ENCODE measurements at places on chromosomes 7 and 10.

- peak; percentile 20 for DNase-seq
Measured at GRCh38 chr7:31933481-31933880, 136.7 kb downstream of the PDE1C start.

DNA sequence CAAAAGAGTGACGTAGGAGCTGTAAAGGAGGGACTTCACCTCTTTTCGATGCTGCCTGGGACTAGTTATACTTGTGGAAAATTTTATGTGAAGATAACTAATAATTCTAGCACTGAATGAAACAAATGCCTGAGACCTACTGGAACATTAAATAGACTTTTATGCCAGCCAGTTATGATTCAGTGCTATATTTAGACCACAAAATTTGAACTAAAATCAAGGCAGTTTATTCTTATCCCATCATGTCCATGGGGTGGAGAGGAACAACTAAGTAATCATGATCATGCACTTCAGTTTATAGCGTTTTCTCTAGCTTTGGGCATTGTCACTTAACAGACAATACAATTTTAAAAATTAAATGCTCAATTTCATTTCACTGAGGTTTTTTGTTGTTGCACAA, 76.7 kb downstream of the ZEB1 start:
- DNase-seq, result no peak

DNA sequence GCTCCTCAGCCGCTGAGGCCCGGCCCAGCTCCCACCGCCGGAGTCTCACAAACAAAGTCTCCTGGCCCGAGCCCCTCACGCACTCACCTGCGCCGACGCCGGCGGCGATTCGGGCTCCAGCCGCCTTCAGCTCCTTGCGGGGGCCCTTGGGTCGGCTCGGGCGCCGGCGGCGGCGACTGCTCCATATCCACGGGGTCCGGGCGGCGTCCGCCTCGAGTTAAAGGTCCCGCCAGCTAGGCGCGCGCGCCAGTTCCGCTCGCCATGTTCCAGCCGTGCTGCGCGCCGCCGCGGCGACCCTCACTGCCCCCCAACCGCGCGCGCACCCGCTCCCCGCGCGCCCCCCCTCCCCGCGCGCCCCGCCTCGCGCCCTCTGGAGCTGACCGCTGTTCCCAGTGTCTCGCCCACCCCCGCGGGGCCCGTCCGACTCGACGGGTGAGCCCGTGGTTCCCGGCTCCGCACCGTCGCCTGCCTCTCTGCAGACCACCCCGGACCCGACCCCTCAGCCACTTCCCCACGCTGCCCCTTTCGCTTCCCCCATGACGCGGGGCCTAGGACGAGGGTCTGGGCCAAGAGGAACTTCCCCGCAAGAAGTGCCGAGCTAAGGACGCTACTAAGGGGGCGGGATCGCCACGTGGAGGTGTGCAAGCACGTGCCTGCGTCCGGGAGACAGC, 396.1 kb downstream of the ZNF33B start:
- no peak for DNase-seq

GRCh38 chr7:135917721-135918120, 59.4 kb downstream of the MTPN start:
- DNase-seq, result no peak

- DNase-seq, result no peak
Measured at GRCh38 chr10:1020958-1021357, 4.7 kb downstream of the IDI2 start.

DNA sequence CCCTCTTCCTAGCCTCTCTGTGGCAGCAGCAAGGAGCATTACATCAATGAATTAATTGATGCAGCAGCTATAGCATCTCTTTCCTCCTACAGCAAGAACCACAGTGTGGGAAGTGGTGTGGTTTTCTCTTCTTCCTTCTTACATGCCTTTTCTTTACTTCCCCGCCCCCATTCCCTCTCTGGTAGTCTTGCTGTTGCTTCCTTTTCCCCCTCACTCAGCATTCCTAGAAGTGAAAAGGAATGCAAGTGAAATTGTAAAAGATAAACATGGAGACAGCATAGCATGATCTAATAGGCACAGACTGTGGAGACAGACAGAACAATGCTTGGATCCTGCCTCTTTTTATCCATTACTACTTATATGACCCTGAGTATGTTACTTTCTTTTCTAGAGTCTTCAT, 370.5 kb upstream of the BMPER start:
- no peak for DNase-seq
